Hepatocyte (in vitro differentiated cells): ENCODE measurements at places on chromosomes 1 and 21. TPM values are rescaled to one million over a fixed set of nuclear protein-coding genes. Genes with fewer than 3 reads are reported as not detected.

GRCh38 chr1:160781914-160782689, 13.9 kb upstream of the LY9 start:
- DNase-seq, result no peak
- peak overlapping the region; percentile 88 for H3K27ac ChIP-seq
- no peaks in the 10 kb centered on the region for H3K27me3 ChIP-seq
- H3K36me3 ChIP-seq, result no peaks in the 10 kb centered on the region
- no peak overlapping the region for H3K4me3 ChIP-seq
- H3K4me1 ChIP-seq, result peaks cover 14% of the 10 kb centered on the region

GRCh38 chr21:22223385-22223784, 1225.2 kb downstream of the NCAM2 start:
- no peaks in the 10 kb centered on the region for H3K4me1 ChIP-seq
- no peaks in the 10 kb centered on the region for H3K27me3 ChIP-seq
- H3K36me3 ChIP-seq, result no peaks in the 10 kb centered on the region
- no peak for DNase-seq
- no peak overlapping the region for H3K4me3 ChIP-seq

DNA sequence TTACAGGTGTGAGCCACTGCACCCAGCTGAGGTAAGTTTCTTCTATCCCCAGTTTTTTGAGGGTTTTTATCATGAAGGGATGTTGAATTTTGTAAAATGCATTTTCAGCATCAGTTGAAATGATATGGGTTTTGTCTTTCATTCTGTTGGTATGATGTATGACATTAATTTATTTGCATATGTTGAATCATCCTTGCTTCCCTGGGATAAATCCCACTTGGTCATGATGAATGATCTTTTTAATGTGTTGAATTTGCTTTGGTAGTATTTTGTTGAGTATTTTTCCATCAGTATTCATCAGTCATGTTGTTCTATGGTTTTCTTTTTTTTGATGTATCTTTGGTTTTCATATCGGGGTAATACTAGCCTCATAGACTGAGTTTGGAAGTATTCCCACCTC, 141.0 kb downstream of the RPS6KC1 start:
- no peak overlapping the region for H3K27ac ChIP-seq
- H3K4me1 ChIP-seq, result no peaks in the 10 kb centered on the region
- H3K27me3 ChIP-seq, result no peaks in the 10 kb centered on the region
- no peak for DNase-seq

GRCh38 chr21:43619344-43619743, 39.9 kb downstream of the HSF2BP start:
- no peaks in the 10 kb centered on the region for H3K27me3 ChIP-seq
- H3K36me3 ChIP-seq, result peaks cover 4% of the 10 kb centered on the region
- DNase-seq, result no peak
- no peak overlapping the region for H3K4me3 ChIP-seq

DNA sequence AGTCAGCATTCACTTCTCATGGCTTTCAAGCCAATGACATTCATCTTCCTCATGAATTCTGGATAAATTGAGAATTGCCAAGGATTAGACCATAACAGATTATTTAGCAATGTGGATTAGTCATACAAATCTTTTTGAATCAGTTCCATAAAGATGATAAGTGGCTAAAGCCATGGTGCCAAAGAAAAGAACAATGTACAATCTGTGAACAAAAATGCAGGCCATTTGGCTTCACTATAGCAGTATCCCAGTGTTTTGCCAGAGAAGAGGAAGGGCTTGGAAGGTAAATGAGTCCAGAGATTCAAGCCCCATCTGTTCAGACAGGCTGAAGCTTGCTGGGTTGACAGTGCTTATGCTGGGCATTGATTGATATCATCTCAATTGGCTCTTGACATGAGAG, 376.4 kb upstream of the LRRC7 start:
- no peaks in the 10 kb centered on the region for H3K27me3 ChIP-seq
- H3K27ac ChIP-seq, result no peak overlapping the region

- no peaks in the 10 kb centered on the region for H3K27me3 ChIP-seq
- H3K4me3 ChIP-seq, result no peak overlapping the region
- peak; percentile 43 for DNase-seq
- H3K4me1 ChIP-seq, result no peaks in the 10 kb centered on the region
- H3K27ac ChIP-seq, result no peak overlapping the region
Measured at GRCh38 chr1:85894651-85895050, 186.4 kb upstream of the ZNHIT6 start.

- H3K27ac ChIP-seq, result no peak overlapping the region
- DNase-seq, result no peak
- no peaks in the 10 kb centered on the region for H3K36me3 ChIP-seq
- H3K4me1 ChIP-seq, result no peaks in the 10 kb centered on the region
- H3K27me3 ChIP-seq, result no peaks in the 10 kb centered on the region
- H3K4me3 ChIP-seq, result no peak overlapping the region
Measured at GRCh38 chr21:34054259-34054658, 19.1 kb upstream of the MRPS6 start.

DNA sequence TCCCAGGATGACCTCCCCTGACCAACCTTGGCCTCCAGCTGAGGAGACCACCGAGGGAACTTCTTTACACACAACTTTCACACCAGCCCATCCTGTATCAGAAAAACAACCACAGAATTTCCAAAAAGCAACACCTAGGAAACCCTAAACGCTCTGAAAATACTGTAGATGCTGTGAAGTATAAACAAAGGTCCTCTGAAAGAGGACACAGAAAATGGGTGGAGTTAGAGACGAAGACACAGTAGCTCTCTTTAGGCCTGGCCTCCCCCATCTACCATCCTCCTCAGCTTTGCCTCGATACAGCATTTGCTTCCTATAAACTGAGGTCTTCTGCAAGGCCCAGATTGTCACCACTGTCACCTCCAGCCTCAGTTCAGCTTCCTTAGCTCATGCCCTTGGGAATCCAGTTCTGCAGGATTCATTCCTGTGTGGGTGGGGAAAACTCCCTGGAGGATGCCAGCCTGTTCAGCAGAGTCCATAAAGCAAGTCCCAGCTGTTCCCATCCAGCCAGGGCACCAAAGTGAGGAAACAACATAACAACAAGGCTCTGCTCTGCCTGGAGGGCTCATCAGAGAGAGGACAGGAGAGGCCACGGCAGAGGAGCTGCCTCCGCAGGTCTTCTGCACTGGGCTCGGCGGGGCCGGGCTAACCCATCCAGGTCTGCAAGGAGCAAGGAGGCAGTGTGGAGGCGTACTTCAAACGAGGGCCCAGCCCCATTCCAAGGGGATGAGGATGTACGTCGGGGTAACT, 15.0 kb downstream of the PIK3C2B start:
- H3K4me1 ChIP-seq, result peaks cover 4% of the 10 kb centered on the region
- no peak for DNase-seq
- no peak overlapping the region for H3K27ac ChIP-seq
- H3K36me3 ChIP-seq, result no peaks in the 10 kb centered on the region
- no peaks in the 10 kb centered on the region for H3K27me3 ChIP-seq

GRCh38 chr1:156382561-156382960, 13.6 kb downstream of the RHBG start:
- H3K4me3 ChIP-seq, result no peak overlapping the region
- H3K27me3 ChIP-seq, result peaks cover 12% of the 10 kb centered on the region
- no peak overlapping the region for H3K27ac ChIP-seq
- peaks cover 9% of the 10 kb centered on the region for H3K4me1 ChIP-seq
- no peaks in the 10 kb centered on the region for H3K36me3 ChIP-seq

DNA sequence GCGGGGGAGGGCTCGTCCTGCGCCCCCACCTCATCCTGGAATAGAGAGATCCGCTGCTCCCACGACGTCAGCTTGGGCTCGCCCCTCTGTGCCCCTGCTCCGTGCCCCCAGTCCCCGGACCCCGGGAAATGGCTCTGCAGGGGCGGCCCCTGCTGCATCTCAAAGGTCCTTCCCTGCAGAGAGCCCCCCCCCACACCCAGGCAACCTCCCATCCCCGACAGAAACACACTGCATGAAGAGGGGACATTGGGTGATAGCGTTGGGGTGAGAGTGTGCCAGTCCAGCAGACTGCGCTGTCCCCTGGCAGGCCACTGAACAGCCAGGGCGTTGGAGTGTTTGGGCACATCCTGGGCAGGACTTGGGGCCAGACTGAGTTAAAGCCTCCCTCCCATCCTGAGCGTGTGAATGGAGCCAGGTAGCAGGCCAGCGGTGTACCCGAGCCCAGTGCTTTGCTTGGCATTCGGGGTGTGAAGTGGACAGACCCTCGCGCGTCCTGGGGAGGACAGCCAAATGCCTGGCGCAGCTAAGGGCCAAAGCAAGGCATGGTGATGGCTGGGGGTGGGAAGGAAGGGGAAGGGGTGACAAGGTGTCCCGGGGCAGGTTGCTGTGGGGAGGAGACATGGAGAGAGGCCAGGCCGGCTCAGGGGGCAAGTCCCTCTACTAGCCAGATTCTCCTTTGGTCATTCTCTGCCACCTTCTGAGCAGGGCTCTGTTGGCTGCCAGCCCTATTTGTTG, 633 bp upstream of the ETNK2 start:
- H3K4me1 ChIP-seq, result peaks cover 11% of the 10 kb centered on the region
- no peaks in the 10 kb centered on the region for H3K36me3 ChIP-seq
- no peak for DNase-seq
- H3K27ac ChIP-seq, result peak overlapping the region; percentile 24
- no peaks in the 10 kb centered on the region for H3K27me3 ChIP-seq

DNA sequence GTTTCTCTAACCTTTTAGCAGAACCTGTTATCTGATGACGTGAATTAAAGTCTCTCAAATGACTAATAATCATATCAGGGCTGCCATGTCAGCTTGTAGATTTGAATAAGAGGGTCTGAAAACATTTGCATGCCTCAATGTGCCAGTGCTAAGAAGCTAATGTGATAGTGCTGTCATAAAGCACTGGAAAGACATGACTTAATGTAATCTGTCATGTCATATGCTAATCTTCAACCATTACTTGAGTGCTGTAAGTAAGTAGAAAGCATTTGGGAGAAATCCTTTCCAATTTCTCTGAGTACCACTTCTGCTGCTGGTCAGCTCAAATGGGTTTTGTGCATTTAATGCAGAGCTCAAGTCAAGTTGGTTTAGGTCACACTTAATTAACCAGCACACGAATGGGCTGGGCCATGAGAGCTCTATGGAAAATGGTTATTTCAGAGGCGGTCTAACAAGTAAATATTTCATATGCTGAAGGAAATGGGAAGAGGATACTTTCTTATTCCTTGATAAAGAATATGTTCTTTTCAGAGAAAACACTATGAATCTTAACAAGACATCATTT, 609.2 kb downstream of the LMO4 start:
- no peak overlapping the region for H3K27ac ChIP-seq
- no peaks in the 10 kb centered on the region for H3K36me3 ChIP-seq
- H3K4me3 ChIP-seq, result no peak overlapping the region
- peaks cover 26% of the 10 kb centered on the region for H3K4me1 ChIP-seq
- no peak for DNase-seq
- H3K27me3 ChIP-seq, result no peaks in the 10 kb centered on the region

DNA sequence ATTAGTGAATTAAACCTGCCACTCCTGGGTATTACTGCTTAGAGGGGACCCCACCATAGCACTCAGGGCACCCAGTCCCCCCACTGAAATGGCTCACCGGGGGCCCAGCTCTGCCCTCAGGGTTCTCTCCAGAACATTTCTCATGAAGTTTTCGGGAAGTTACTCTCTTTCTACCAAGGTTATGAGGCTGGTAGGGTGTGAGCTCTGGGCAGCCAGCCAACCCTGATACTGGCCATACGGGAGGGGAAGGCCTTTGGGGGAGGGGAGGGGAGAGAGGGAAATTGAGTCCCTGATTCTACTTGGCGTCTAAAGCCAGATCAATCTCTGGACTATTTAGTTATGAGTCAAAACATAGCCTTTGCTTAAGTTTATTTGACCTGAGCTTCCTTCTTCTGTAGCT, 12.9 kb upstream of the PDE9A start:
- no peak for DNase-seq
- no peak overlapping the region for H3K27ac ChIP-seq
- H3K4me3 ChIP-seq, result no peak overlapping the region
- peaks cover 21% of the 10 kb centered on the region for H3K4me1 ChIP-seq
- H3K36me3 ChIP-seq, result no peaks in the 10 kb centered on the region

- peak overlapping the region; percentile 31 for H3K27ac ChIP-seq
- H3K4me3 ChIP-seq, result no peak overlapping the region
- H3K4me1 ChIP-seq, result peaks cover 36% of the 10 kb centered on the region
- H3K27me3 ChIP-seq, result no peaks in the 10 kb centered on the region
- no peaks in the 10 kb centered on the region for H3K36me3 ChIP-seq
Measured at GRCh38 chr1:6271006-6271405, 10.1 kb upstream of the GPR153 start.

DNA sequence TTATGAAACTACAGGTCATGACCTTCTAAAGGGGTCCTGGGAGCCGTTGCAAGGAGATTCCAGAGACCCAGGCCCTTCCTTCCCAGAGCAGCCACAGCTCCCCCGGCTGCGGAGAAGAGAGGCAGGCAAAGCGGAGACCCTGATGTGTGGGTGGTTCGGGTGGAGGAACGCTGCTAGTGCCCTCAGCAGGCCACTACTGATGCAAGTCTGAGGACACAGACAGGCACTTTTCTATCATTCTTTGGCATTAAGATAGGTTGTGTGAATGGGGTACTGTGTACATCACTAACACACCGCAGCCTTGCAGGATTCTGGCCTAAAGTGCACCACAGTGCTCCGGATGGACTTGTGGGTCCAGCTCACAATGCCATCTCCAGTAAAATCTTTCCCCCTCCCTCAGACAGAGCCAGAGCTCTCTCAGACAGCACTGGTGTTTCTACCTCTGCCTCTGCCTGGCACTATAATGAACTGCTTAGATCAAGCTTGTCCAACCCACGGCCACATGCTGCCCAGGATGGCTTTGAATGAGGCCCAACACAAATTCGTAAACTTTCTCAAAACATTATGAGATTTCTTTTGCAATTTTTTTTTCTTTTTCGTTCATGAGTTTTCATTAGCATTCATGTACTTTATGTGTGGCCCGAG, 121.4 kb downstream of the TGFBR3 start:
- no peaks in the 10 kb centered on the region for H3K36me3 ChIP-seq
- peaks cover 7% of the 10 kb centered on the region for H3K4me1 ChIP-seq
- DNase-seq, result no peak
- H3K27ac ChIP-seq, result peak overlapping the region; percentile 58
- no peak overlapping the region for H3K4me3 ChIP-seq

The TXLNA gene
- total RNA-seq, result 50.5 and 52.7 TPM in 2 replicates

The SLAMF6 gene
- not detected in 2 replicates for total RNA-seq

The CAMTA1 gene
- 89.0 and 111 TPM in 2 replicates for total RNA-seq

The CFHR1 gene
- 51.1 and 58.2 TPM in 2 replicates for total RNA-seq

The SLC5A9 gene
- total RNA-seq, result 20.5 and 20.9 TPM in 2 replicates

The KCTD3 gene
- total RNA-seq, result 55.3 and 61.2 TPM in 2 replicates

The LCE1B gene
- not detected in 2 replicates for total RNA-seq

The PCBP3 gene
- 3.1 and 5.5 TPM in 2 replicates for total RNA-seq
